Left lobe of liver (tissue), 2 donors: ENCODE measurements at places on chromosomes 6 and 20.
A peak's percentile ranks its signal among the peaks of the same experiment; 100 is the strongest.

DNA sequence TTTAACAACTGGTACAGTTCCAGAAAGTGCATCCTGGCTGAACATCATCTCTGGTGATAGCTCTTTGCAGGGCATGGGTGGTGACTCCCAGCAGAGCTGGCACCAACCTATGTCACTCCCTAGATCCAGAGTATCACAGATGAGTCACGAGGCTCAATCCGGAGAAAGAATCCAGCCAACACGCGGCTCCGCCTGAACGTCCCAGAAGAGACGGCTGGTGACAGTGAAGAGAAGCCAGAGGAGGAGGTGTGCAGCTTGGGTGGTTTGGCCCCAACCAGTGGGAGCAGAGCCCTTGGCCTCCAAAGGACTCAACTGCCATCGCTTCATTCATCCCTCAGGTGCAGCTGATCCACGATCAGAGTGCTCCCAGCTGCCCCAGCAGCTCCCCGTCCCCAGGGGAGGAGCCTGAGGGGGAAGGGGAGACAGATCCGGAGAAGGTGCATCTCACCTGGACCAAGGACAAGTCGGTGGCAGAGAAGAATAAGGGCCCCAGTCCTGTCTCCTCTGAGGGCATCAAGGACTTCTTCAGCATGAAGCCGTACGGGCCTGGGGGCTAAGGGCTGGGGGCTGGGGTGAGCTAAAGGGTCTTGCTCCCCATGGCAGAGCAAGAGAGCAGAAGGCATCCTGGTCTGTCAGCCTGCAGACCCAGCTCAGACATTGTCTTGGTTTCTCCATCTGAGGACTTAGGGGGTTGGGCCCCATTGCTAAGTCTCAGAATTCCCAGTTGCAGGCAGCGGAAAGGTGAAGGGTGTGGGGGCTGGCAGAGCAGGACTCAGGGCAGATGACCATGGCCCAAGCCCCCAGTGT, 27.2 kb downstream of the SLC12A5 start:
- DNase-seq, result peak; percentile 27

- DNase-seq, result peak; percentile 41
Observed at GRCh38 chr6:169794317-169795055, 43.1 kb downstream of the ERMARD start.

- no peak for DNase-seq
Observed at GRCh38 chr20:5136096-5136495, 9.3 kb downstream of the CDS2 start.

DNA sequence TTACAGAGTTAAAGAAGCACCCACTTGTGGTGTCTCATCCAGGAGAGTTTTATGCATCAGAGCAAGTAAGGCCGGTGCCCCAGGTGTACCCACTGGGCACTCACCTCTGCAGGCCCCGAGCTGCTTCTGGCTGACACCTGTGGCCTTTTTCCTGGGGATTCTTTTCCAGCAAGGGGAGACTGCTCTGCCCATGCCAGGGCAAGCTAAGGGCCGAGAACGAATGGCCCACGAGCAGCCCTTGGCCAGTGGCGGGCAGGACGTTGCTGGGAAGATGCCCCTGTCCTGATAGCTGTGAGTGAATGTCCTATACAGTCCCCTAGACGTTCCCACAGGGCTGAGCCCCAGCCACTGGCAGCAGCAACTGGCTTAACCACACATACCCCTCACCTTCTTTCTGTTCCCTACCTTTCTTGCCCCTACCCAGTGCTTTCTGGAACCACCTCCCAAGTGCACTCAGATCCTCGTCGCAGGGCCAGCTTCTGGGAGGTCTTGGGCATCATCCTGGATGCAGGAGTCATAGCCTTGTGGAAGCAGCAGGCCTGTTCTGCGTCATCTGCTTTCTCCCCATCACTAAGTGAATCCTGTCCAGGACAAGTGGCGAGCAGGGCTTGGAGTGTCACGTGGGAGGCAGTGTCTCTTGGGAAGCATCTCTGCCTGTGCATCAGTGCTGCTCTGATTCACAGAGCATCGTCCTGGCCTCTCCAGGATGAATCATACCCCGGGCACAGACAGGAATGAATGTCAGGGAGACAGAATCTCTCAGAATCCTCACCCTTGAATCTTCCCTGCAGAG, 32.5 kb downstream of the SYNDIG1 start:
- DNase-seq, result no peak

DNA sequence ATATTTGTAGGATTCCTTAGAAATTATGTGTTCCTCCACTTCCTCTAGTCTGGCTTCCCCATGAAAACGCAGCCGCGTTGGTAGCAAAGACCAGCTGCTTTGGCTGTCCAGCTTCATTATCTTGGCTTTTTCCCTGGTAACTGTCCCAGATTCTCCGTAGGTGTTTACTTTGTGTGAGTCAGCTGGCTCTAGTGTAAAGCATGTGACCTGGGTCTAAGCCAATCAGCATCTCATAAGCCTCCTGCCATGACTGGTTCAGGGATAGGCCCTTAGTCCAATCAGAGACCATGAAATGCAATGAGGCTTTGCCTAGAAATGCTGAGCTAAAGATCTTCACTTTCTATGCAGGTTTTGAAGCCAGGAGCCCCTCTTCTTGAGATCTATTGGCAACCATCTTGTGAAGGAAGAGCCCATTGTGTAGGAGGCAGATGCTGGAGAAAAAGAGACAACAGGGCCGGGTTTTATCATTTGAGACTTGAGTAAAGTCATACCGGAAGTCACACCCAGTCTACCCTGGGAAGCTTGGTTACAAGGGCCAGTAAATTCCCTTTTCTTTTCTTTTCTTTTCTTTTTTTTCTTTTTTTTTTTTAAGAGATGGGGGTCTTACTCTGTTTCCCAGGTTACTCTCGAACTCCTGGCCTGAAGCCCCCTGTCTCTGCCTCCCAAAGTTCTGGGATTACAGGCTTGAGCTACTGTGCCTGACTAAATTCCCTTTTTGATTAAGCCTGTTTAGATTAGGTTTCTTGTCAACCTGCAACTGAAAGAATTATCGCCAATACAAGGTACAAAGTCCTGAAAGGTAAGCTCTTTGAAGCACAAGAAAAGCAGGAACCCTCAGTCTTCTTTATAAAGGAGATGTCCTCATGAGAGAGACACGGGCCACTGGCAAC, 256.5 kb upstream of the RREB1 start:
- DNase-seq, result peak; percentile 79

DNA sequence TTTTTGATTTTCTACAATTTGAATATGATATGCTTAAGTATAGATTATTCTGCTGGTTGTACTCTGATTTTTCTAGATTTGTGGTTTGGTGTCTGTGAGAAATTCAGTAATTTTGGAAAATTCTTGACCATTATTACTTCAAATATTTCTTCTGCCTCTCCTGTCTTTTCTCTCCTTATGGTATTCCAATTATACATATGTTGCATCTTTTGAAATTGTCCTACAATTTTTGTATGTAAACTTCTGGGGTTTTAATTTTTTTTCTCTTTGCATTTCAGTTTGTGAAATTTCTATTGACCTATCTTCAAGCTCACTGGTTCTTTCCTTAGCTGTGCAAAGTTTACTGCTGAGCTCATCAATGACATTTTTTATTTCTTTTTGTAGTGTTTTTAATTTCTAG, 534.4 kb upstream of the SLC35B3 start:
- DNase-seq, result no peak

- no peak for DNase-seq
Observed at GRCh38 chr6:122365775-122366403, 33.6 kb upstream of the HSF2 start.

- DNase-seq, result no peak
Observed at GRCh38 chr20:4227085-4227821, 211.9 kb upstream of the RNF24 start.

DNA sequence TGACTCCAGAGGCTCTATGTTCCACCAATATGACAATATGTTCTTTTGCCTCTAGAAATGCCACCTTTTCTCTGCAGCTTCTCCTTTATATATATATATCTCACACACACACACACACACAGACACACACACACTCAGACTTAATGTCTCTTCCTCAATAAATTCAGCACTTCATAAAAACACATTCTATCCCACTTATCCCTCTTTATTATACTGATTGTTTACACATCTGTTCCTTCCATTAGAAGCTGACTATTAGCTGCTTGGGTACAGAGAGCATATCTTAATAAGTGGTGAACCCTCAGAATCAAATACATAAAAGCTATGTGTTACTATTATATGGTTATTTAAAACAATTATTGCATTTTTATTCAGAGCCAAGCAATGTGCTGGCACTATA, 23.3 kb downstream of the NRSN1 start:
- DNase-seq, result no peak

GRCh38 chr6:158713469-158713868, 63.6 kb downstream of the SYTL3 start:
- peak; percentile 18 for DNase-seq

DNA sequence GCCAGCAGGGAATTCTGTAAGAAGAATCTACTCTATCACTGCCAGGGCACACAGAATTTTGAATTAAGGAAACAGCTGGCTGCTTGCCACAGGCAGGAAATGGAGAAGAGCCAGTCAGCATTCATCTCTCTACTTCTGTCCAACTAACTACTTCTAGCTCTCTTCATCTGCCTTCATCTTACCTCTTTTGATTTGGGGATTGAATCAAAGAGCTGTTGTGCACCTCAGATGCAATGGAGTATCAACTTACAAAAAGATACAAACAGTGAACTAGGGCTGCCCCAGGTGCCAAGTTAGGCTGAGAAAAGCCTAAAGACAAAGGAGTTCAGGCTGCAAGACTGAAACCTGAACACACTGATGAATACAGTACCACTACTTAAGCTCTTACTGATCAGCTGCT, 82.0 kb downstream of the PTPRK start:
- DNase-seq, result no peak

DNA sequence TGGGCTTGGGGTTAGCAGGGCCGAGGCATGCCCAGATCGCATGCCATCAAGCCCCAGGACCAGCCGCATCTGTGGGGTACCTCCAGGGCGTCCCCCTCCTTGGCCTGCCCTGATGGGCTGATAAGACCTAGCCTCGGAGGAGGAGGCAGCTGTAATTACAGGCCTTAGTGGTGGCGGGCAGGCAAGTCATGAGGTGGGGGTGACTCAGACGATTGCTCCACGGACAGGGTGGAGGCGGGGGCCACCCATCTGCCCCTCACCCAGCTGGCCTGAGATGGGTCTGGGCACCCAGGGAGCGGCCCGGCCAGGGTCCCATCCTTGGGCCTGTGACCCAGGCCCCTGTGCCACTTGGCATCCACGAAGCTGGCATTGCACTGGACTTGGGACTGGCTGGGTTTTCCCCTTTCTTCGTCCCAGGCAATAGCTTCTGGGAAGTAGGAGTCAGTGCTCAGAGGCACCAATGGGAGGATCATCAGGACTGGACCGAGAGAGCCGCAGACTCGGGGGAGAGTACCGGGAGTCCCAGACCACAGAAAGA, 57.5 kb downstream of the CEBPB start:
- DNase-seq, result no peak

DNA sequence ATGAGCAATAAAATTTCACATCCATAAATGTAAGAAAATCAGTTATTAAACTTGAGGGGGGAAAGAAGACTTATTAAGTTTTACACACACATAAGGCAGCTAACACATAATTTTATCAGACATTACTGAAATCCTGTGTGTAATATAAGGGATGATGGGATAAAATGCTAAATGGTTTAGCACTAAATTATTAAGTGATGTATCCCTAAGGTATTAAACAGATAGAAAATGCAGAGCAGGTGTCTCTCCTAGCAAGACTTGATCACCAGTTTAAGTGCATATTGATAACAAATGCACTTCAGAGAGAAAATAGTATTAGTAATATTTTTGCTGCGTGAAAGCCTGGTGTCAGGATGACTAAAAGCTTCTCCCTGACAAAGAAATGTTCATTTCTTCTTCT, 172.8 kb upstream of the ZFP64 start:
- no peak for DNase-seq

- no peak for DNase-seq
Observed at GRCh38 chr6:93341900-93342613, 77.3 kb downstream of the EPHA7 start.

DNA sequence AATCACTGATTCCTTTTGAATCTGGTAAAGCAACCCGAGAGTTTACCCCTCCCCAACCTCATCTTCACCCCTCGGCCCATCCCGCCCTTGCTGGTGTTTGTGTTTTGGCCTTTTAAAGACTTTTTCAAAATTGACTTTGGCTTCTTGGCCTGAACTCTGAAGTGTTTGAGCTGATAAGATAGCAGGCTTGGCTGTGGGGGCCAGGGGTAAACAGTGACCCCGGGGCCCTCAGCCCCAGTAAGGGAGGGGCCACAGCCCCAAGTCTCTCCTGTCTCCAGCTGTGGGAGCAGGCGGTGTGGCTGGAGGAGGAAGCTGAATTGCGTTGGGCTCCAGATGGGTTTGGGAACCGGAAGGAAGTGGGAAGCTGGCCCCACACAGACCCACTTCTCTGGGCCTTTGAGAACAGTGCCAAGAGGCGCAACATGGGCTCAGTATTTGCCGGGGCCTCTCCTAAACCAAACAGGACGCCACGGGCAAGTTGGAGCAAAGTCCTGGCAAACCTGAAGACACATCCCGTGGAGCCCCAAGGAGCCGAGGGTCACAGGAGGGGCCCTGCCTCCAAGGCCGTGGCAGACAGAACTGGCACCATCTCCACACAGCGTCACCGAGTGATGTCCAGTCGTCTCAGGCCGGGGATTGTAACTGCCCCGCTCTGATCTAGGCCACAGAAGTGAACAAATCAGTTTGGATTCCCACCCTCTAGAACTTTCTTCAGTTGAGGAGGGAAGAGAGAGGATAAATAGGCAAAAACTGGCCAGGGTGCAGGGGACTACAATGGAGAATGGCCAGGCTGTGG, 54.3 kb upstream of the PTPN1 start:
- DNase-seq, result peak; percentile 84

DNA sequence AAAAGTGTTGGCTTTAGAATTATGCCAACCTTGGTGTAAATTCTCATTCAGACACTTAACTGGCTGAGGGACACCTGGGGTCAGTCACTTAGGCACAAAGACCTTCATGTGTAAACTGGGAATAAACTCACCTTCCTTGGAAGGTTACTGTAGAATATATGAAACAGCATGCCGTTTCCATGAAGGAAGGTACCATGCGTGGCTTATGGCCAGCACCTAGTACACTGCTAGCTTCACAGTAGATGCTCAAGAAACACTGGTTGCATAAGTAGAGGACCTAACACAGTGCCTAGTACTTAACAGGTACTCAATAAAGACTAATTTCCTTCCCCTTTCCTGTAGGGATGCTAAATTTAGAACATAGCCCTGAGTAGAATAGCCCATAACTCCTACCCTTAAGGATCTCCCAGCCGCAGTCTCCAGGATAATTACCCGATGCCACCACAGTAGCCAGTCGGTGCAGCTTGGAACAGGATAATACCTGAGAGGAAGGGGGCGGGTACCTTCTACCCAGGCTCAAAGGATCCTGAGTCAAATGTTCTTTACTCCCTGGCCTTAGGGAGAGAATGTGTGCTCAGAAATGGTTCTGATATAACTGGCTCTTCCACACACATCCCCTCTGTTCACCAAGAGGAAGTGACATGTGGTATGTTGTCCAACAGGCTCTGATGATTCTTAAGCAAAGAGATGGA, 3.6 kb downstream of the BCL2L1 start:
- no peak for DNase-seq
